ENCODE measurements at places on chromosomes 7 and 10.

GRCh38 chr10:59177836-59178235 is 1.4 kb downstream of the PHYHIPL start:
- no peak for DNase-seq

DNA sequence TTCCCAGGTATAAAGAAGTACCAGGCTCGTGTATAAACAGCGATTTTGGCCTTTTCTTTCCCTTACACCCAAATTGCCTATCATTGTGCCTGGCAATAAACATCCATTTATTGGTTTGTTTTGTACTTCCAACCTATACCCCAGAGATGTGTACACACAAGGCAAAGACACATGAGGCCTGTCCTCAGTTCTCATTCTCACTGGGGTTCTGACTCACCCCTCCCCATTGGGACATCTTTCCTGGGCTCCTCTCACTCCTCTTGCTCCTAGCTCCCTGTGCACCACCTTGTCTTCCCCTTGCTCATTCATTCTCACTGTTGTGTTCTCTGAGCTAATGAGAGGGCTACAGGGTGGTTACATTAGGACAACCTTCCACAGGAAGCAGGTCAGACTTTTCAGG is 240.7 kb downstream of the ANK3 start:
- no peak for DNase-seq

- no peak for DNase-seq
These were observed 88.5 kb downstream of the AVL9 start for GRCh38 chr7:32583791-32584190.

DNA sequence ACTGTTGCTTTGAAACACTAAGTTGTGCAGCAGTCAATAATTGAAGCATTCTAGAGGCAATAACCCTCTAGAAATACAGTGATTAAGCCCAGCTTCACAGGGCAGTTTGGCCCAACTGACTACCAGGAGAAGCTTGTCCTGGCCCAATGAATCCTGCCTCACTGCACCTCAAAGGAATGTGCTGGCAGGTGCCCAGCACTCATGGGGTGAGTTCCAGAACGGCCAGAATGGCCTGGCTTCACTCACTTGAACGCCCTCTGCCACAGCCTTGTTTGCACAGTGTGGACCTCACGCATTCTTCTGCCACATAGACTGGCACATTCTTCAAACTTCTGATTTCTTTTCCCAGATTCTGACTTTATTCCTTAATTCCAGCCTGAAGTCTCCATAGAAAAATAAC is 6.6 kb upstream of the ITIH2 start:
- no peak for DNase-seq

DNA sequence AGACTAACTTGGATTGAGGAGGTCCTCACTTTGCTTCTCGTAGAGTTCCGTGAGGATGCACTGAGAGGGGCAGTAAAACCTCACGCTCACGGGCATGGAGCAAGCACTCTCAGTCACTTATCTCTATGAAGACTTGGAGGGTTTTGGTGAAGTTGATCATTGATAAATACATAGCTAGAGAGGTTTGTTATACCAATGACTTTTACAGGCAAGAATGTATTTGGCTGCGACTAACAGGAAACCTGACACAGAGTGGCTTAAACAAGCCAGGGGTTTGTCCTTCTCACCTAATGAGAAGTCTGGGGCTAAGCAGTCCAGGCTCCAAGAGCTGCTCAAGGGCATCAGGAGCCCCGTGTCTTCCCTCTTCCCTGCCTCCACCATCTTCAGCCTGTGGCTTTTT is 6.1 kb downstream of the BICC1 start:
- DNase-seq: no peak

DNA sequence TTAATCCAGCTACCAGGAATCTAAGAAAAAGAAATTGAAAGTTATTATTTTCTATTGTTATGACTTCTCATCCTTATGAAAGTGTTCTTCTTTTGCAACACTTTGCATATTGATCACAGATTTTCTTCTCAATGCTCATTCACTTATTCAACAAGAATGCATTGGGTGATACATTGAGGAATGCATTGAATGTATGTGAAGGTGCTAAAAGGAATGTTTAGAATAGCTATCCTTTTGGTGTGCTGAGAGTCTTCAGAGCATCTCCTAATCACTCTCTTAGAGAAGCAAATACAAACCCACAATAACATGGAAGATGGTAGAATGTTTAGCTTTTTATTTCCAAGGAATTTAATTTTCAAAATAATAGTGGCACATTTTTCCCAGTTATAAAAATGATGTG is 122.1 kb upstream of the KMT2E start:
- DNase-seq: no peak

- DNase-seq: no peak
These were observed 167.4 kb downstream of the CSTF2T start for GRCh38 chr10:51532044-51532443.

GRCh38 chr7:43872406-43873110 is 3.2 kb upstream of the MRPS24 start:
- DNase-seq: no peak

DNA sequence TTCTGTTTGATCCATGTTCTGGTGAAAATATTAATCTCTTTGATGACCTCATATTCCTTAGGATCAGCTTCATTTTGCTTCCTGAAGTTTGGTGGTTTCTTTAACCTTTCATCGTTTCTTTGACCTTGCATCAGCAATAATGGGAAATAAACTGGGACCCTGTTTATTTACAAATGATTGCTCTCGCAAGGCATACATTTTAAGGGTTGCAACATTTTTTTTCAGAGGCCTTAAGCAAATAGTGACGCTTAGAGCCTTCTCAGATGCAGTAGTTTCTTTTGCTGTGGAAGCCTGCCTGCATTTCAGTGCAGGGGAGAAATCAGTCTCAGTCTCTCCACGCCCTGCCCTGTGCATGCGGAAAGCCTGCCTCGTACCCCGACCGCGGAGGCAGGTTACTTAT is 139.1 kb upstream of the NPS start:
- no peak for DNase-seq

DNA sequence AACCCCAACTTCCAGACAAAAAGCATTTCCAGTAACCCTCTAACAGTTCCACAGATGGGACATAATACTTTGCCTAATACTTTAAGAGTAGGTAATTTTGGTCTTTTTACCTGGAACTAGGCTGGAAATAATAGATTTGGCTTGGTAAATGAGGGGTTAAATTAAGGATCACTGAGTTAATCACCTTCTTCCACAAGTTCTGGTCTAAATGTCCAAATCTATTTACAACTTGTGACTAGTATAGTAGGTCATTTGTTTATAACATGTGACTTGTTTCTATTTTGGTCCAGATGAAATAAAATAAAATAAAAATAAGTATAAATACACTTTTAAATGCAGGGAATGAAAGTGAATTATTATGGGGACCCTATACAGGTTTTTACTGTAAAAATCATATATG is 80.1 kb downstream of the PRKCQ start:
- no peak for DNase-seq

DNA sequence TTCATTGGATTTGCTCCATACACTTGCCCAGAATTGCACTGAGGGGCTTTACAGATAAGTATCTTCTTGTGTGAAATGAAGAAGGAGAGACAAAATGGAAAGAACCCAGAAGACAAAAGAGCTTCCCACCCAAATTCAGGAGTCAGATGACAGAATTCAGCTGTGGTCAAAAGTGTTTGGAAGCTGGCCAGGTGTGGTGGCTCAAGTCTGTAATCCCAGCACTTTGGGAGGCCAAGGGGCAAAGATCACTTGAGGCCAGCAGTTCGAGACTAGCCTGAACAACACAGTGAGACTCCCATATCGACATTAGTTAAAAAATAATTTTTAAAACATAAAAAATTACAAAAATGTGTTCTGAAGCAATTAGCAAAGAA is 27.1 kb downstream of the DUSP5 start:
- DNase-seq: no peak

- DNase-seq: no peak
These were observed 19.6 kb upstream of the TLX1 start for GRCh38 chr10:101111547-101111946.

- DNase-seq: no peak
These were observed 182.3 kb downstream of the NPSR1 start for GRCh38 chr7:34840176-34840785.

DNA sequence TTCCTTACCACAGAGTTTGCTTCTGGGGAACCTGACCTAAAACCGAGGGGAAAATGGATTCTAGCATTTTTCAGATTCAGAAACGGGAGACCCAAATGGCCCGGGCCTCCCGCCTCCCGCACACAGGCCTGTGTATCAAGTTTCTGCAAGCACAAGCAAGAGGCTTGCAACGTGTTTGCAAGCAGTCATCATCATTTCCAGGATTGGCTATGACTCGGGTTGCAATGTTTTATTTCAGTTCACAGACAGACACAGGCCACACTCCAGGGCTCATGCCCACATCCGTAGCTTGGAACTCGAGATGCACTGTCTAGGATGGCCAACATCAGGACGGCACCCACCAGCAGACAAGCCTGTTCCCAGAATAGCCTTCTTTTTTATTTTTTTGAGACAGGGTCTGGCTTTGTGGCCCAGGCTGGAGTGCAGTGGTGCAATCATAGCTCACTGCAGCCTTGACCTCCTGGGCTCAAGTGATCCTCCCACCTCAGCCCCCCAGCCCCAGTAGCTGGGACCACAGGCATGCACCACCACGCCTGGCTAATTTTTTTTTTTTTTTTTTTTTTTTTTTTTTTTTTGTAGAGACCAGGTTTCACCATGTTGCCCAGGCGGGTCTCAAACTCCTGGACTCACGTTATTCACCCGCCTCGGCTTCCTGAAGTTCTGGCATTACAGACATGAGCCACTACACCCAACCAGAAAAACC is 68.1 kb upstream of the FOXK1 start:
- no peak for DNase-seq

DNA sequence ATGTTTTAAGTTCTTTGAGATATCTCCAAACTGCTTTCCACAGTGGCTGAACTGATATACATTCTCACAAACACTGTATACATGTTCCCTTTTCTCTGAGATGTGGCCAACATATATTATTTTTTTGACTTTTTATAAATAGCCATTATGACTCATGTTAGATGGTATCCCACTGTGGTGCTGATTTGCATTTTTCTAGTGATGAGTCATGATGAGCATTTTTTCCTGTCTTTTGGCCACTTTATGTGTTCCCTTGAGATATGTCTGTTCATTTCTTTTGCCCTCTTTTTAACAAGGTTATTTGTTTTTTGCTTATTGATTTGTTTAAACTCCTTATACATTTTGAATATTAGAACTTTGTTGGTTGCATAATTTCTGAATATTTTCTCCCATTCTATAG is 1055.1 kb downstream of the NXPH1 start:
- no peak for DNase-seq

GRCh38 chr7:155820246-155820645 is 8.0 kb upstream of the SHH start:
- no peak for DNase-seq

- peak; percentile 5 for DNase-seq
These were observed 124.5 kb upstream of the RET start for GRCh38 chr10:42952349-42952748.

- no peak for DNase-seq
These were observed 45.0 kb downstream of the GRID1 start for GRCh38 chr10:86321568-86321967.

DNA sequence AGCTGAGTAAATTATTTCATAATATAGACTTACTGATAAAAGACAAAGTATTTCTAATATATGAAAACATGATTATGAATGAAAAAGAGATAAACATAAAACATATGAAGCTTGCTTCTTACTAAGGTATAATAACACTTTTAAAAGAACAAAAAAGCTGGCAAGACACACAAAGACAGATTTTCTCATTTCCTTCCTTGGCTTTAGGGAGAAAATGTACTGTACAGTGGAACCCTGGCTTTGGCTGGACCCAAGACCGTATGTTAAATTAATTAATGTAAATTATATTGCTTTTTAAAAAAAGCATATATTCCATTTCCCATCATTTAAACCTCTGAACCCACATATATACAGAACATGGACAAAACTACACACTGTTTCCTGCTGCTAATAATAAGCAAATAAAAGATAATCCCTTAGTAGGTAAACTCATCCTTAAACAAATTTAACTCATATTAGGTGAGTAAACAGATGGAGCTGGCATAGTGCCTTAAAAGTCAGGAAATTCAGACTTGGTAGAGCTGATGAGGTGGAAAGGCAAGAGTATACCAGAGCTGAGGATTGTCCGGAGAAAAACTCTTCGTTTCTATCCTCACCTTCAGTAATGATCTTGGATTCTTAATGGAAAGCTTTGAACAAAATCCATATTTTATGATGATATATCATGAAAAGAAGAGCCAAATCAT is 1016.4 kb upstream of the KCND2 start:
- DNase-seq: no peak

- DNase-seq: no peak
These were observed 648.3 kb downstream of the TNS3 start for GRCh38 chr7:46933596-46933995.

GRCh38 chr7:25515633-25516275 is 287.5 kb upstream of the NPVF start:
- no peak for DNase-seq

DNA sequence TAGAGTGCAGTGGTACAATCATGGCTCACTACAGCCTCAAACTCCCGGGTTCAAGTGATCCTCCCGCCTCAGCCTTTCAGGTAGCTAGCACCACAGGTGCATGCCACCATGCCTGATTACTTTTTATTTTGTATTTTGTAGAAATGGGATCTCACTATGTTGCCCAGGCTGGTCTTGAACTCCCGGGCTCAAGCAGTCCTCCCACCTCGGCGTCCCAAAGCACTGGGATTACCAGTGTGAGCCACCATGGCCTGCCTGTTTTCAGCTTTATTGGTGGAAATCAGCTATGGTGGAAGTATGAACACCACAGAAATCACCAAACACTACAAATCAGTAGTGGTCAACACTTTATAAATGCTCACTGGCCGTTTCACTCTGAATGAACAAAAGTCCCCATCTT is 299.9 kb upstream of the LYZL1 start:
- DNase-seq: no peak

DNA sequence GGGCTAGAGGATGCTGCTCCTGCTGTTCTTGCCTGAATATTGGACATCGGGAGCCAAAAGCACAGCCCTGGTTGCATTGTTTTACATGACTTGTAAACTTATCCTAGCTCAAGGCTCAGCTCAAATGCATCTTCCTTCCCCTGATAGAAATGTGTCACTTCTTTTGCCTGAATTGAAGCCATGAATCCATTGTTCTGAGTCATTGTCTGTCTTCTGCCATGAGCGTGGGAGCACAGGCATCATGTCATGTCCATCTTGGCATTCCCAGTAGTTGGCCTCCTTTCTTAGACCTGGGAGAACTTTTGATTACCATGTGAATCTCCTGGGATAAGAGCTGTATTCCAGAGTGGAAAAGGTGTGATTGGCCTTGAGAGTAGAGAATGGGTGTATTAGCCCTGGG is 54.1 kb upstream of the OPN4 start:
- no peak for DNase-seq

DNA sequence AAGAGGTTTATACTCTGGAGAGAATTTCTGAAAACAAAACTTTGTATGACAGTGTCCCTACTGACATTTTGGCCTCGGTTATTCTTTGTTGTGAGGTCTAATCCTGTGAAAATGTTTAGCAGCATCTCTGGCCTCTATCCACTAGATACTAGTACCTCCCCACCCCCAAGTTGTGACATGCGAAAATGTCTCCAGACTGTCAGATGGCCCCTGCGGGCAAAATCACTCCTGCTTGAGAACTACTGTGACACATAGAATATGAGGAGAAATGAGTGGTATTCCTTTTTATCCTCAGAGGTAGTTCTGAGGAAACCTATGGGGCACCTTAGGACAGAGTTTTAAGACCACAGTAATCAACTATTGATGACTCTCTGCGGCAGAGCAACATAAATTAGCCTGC is 315.3 kb upstream of the HGF start:
- no peak for DNase-seq

- no peak for DNase-seq
These were observed 74.0 kb downstream of the INHBA start for GRCh38 chr7:41628901-41629300.

GRCh38 chr10:22780474-22780885 is 66.1 kb upstream of the PIP4K2A start:
- DNase-seq: no peak
